ENCODE measurements at places on chromosomes 6 and 20.

DNA sequence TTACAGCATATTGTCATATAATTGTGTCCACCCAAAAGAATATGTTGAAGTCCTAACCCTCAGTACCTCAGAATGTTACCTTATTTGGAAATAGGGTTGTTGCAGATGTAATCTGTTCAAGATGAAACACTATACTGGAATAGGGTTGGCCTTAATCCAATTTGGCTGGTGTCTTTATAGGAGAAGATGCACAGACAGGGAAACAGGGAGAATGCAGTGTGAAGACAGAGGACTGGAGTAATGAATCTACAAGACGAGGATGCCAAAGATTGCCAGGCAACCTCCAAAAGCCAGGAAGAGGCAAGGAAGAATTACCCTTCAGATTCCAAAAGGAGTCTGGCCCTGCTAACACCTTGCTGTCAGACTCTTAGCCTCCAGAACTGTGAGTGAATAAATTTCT, 482.9 kb downstream of the PTPRT start:
- no peak for DNase-seq

GRCh38 chr6:23269436-23269835, 700.1 kb downstream of the HDGFL1 start:
- DNase-seq, result no peak

DNA sequence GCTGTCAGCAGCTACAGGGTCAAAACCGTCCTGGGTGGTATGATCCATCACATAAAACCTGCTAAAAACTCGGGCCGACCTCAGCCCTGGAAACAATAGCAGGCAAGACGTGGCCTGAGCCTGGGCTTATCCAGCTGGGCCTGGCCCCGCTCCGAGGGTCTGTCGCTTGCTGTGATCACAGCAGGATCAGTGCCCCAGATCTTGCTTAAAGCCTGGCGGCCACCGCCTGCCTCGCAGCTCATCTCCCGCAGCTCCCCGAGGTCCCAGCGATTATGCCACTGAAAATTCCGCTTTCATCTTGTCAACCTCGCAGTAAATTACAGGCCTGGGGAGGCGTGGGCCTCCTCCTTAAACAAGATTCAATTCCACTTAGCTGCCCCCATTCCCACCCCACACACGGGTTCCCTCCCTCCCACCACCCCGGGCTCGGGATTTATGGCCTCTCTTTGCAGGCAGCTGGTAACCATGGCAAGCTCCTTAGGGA, 40.1 kb downstream of the CDH22 start:
- DNase-seq, result no peak

DNA sequence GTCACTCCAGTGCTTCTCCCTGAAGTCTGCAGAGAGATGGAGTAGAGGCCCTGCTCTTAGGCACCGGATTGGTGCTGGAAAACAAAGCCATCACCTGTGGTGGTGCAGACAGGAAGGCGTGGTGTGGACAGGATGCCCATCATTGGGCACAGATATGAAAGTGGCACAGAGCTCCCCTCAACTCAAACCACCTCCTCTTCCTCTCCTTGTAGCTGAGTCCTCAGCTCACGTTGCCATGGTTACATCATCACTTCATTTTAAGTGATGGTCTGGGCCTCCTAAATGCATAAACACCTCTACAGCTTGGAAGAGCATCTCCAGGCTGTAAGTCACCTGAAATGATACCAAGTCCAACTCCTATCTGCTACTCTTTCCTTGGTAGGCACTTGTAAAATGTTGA, 8.0 kb upstream of the RTF2 start:
- no peak for DNase-seq

GRCh38 chr6:144879436-144879835, 594.3 kb downstream of the UTRN start:
- DNase-seq, result no peak

DNA sequence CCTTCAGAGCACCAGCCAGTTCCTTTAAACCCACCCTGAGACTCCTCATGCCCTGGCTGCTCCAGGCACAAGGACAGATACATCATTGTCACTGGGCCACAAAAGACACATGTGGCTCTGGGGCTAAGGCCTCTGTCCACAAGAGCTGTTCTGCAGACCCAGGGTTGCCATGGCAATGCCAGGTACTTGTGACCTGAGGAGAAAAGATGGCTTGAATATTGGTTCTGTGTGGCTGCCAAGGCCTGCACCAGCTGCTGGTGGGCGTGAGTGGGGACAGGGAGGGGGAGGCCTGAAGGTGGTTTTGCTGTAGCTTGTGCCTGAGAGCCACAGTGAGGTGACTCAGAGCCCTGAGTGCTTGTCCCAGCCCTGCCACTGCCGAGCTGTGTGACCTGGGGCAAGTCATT, 31.8 kb downstream of the SAYSD1 start:
- no peak for DNase-seq

GRCh38 chr6:33875696-33876095, 71.9 kb upstream of the MLN start:
- no peak for DNase-seq

DNA sequence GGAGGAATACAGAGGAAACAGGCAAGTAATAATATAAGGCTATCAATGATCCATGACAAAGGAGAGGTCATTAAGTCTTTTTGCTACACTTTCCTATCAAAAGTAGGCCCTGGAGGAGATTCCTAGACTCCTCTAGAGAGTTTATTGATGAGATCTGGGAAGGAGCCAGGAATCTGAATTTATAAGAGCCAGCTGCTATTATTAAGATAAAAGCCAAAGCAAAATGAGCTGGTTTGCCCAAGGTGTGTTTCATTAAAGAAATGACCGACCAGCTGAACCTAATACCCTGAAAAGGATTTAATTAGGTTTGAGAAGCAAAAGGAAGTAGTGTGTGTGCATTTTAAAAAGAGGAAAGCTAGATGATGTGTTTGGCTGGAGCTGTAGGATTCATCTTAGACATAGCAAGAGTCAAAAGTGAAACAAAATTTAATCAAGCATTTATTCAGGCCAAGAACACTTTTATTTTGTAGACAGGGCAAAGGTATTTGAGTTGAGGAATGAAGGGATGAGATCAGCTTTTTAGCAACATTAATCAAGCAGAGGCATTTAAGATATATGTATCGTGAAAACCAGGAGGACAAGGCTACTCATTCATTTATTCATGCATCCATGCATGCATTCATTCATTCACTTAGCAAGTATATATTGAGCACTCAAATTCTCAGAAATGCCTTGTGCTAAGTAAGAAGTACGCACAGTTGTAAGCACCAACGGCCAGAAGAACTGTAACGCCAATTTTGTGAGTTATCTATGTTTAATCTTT, 43.5 kb upstream of the SCAF8 start:
- no peak for DNase-seq

DNA sequence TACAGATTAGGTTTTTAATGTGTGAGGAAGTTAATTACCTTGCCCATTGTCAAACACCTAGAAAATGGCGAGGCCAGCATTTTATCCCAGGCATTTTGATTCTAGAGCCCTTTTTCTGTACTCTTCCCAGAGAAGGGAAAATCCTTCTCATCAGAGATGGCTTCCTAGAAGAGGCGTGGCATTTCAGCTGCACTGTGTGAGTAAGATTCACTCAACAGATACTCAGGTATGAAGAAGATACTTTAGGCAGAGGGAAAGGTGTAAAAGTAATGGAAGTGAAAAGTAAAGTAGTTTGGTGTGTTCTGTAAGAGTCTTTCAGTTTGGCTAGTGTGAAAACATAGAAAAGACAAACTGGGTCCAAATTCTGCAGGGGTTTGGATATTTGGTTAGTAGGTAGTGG, 113.8 kb downstream of the MAP3K4 start:
- no peak for DNase-seq

- no peak for DNase-seq
Measured at GRCh38 chr6:46453741-46454316, 37.4 kb downstream of the RCAN2 start.

DNA sequence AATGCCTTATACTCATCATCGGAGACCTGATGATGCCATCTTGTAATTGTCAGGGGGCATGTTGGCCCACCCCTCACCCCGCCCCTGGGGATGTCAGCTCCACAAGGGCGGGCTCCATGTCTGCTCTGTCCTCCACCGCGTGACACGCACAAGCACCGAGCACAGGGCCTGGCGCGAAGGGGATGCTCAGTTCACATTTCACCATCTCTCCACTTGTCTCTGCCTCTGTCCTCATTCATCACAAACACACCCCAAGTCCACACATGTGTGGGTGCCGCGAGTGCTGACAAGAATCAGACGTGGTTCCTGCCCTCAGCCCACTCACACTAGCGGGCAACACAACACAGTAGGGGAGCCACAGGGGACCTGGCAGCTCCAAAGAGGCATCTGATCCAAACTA, 151.2 kb upstream of the PTPN1 start:
- peak; percentile 58 for DNase-seq

DNA sequence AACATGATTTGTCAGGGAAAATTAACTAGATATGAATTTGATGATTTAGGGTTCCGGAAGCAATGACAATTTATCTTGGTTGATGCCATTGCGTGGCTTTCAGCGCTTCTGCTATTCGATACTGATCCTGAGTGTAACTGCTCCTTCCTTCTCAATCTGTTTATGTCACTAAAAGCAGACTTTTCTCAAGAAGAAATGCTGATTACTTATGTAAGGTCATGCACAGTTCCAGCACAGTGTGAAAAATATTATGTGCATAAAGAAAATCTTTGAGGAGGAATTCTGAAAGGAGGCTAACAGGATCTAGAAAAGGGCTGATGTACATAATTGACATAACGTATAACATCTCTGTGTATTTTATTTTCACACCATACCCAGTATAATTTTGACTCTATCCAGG, 336.6 kb downstream of the PACRG start:
- no peak for DNase-seq

DNA sequence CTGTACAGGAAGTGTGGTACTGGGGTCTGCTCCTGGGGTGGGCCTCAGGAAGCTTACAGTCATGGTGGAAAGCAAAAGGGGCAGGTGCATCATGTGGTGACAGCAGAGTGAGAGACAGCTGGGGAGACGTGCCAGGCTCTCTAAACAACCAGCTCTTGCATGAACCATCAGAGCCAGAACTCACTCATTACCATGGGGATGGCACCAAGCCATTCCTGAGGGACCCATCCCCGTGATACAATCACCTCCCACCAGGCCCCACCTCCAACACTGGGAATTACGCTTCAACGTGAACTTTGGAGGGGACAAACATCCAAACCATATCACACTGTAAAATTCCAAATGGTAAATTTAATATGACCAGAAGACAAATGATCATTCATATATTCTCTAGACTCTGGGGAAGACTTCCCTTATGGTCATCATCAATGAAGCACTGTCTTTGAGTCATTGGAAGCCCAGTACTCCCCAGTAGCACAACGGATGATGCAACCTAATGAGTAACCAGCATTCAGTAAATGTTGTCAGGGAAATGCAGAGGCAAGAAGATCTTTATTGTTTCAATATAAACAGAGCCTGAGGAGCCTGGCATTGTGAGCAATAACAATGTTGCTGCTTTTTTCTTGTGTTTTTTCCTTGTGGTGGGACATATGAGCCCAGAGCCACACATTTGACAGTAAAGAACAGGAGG, 48.2 kb upstream of the RALY start:
- no peak for DNase-seq

DNA sequence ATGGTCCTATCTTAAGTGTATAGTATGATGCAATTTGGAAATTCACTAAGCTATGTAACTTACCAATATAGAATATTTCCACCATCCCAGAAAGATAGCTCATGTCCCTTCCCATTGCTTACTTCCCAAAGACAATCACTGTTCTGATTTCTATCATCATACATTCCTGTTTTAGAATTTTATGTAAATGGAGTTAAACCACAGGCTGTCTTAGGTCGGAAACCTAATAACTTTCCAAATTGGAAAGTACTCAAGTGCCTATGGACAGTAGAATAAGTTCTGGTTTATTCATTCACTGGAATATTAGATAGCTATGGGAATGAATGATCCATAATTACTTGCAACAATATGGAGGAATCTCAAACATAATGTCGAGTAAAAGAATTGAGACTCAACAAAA, 20.1 kb downstream of the ENPP3 start:
- no peak for DNase-seq

DNA sequence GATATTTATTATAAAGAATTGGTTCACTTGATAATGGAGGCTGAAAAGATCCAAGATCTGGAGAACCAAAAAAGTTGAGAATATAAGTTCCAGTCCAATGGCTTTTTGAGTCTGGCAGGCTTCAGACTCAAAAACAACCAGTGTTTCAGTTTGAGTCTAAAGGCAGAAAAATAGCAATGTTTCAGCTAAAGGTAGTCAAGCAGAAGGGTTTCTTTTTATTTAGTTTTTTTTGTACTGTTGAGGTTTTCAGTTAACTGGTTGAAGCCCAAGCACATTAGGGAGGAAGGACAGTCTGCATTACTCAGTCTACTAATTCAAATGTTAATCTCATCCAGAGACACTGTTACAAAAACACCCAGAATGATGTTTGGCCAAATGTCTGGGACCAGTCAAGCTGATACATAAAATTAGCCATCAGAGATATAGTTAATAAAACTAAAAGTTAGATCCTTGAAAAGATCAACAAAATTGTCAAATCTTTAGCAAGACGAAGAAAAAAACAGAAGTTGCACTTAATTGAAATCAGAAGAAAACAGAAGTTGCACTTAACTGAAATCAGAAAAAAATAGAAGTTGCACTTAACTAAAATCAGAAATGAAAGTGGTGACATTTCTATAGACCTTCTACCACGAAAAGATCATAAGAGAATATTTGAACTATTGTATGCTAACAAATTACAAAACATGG, 980.3 kb upstream of the FLRT3 start:
- no peak for DNase-seq

DNA sequence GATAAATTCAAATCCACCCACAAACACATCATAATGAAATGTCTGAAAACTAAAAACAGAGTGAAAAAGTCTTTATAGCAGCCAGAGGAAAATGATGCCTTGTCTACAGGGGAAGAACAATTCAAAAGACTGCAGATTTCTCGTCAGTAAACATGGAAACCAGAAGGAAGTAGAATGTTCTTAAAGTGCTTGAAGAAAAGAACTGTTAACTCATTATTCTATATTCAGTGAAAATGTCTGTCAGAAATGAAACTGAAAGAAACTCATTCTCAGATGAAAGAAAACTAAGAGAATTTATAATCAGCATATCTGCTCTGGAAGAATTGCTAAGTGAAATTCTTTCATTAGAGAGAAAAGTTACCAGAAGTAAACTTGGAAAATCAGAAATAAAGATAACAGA, 416.1 kb downstream of the TBC1D32 start:
- no peak for DNase-seq

- no peak for DNase-seq
Measured at GRCh38 chr6:154292855-154293519, 63.6 kb downstream of the IPCEF1 start.

GRCh38 chr6:161696801-161697200, 422.9 kb upstream of the AGPAT4 start:
- no peak for DNase-seq

All from aorta (tissue), 5 donors.